Inflammatory macrophage (primary cell): ENCODE measurements at places on chromosomes 11 and 22.
A peak's percentile ranks its signal among the peaks of the same experiment; 100 is the strongest.

DNA sequence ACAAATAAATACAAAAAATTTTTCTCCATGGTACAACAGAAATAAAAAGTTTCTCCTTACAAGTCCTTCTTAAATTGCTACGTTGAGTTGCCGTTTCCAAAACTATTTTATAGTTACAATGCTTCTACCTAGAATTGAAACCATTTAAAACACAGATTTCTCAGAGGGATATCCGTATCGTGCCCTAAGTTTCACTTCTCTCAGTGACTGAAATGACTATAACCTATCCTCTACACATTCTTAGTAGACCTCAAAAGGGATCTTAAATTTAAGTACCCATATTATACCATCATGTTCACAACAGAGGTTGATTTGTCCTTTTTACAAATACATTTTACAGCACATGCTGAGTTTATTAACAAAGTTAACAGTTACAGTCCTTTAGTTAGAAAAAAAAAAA is 44.1 kb downstream of the USP28 start:
- no peak for DNase-seq

DNA sequence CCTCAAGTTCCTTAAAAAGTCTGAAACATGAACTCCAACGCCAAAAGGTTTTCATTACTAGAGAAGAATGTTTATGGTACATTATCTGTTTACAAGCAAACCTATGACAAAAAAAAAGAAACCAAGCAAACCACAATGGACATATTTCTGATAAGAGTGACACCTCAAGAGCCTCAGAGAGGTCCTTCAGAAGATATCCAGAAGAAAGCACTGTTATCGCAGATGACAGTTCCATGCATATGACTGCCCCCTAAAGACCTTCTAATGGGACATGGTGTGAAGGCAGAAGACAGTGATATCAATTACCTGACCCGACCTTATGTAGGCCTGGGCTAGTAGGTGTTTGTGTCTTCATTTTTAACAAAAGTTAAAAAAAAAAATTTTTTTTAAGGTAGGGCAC is 3.1 kb downstream of the HDHD5 start:
- peak; percentile 13 for DNase-seq

DNA sequence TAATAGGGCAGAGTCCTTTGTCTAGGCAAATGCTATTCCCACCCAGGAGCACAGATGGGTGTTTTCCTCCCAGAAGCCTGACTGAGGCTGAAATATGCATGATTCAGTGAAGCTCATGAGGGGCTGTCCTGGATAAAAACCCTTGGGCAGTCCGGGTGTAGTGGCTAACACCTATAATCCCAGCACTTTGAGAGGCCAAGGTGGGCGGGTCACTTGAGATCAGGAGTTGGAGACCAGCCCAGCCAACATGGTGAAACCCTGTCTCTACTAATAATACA is 48.6 kb upstream of the LMO2 start:
- no peak for DNase-seq

DNA sequence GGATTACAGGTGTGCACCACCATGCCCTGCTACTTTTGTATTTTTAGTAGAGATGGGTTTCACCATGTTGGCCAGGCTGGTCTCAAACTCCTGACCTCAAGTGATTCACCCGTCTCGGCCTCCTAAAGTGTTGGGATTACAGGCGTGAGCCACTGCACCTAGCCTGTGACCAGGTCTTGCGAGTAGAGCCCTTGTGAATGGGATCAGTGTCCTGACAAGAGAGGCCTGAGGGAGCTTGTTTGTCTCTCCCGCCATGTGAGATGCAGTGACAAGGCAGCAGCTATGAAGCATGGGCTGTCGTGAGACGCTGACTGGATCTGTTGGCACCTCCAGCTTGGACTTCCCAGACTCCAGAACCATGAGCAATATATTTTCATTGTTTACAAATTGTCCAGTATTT is 69.3 kb downstream of the LRRC32 start:
- no peak for DNase-seq

GRCh38 chr22:27100789-27101188 is 443.4 kb downstream of the MIAT start:
- no peak for DNase-seq

DNA sequence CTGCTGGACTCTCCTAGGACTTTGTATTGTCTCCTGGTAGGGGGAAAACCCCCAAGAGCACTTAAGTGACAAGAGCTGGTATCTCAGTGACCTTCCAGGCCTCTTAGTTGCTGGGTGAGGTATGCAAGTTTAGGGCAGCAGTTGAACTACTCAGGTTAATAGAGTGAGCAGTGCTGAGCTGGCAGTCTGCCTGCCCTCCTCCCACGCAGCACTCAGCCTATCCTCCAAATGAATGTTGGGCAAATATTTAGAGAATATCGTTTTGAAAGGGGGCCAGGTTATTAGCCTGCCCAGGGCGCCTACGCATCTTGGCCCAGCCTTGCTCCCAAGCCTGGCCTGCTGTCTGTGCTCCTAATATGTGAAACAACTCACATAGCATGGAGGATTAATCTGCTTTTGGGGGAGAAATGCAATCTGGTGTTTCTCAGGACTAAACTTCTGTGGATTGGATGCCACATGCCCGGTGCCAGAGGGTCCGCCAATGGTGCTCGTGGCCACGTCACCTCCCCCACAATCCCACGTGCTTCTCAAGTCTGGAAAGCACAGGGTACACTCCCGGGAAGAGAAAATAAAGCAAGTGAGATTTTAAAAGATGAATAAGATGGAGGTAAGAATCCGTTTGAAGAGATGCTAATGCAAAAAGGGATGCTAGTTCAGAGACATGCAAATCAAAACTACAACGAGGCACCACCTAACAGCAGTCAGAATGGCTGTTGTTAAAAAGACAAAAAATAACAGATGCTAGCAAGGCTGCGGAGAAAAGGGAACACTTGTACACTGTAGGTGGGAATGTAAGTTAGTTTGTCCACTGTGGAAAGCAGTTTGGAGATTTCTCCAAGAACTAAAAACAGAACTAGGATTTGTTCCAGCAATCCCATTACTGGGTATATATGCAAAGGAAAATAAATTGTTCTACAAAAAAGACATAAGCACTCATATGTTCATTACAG is 67.7 kb downstream of the SPON1 start:
- DNase-seq, result no peak

DNA sequence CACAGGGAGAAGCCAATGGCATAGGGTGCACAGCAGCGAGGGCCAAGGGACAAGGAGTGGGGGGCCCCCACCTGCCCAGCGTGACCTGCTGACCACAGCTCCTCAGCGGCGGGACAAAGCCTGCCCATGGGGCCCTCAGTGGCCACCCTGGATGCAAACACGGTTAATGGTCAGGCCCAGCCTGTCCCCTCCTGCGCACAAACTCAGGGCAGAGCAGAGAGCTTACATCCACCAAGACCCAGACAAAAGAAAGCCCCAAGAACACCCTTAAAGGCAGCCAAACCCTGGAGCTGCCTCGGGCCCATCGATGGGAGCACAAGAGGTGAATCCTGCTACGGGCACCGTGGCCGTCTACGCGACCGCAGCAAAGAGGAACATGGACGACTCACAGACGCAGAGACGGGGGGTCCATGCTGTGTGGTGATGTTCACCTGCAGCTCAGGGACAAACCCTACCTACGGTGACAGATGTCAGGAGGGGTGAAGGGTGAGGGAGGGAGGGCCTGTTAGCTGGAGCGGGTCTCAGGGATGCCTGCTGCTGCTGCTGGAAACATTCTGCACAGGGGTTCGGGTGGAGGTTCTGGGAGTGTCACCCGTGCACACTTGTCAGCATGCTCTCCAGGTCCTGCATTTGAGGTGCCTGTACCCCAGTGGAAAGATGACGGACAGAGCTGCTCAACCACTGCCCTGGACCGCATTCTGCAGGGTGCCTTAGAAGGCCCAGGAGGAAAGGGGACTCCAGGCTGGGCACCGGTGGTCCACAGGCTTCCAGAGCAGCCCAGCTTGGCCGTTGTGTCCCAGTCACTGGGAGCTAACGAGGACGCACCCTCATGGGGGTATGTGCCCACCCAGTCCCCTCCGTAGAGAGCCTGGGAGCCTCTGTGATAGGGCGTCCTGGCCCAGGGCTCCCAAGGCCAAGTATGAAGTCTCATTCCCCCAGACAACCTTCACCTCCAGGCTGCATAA is 11.6 kb downstream of the ASCL2 start:
- no peak for DNase-seq

DNA sequence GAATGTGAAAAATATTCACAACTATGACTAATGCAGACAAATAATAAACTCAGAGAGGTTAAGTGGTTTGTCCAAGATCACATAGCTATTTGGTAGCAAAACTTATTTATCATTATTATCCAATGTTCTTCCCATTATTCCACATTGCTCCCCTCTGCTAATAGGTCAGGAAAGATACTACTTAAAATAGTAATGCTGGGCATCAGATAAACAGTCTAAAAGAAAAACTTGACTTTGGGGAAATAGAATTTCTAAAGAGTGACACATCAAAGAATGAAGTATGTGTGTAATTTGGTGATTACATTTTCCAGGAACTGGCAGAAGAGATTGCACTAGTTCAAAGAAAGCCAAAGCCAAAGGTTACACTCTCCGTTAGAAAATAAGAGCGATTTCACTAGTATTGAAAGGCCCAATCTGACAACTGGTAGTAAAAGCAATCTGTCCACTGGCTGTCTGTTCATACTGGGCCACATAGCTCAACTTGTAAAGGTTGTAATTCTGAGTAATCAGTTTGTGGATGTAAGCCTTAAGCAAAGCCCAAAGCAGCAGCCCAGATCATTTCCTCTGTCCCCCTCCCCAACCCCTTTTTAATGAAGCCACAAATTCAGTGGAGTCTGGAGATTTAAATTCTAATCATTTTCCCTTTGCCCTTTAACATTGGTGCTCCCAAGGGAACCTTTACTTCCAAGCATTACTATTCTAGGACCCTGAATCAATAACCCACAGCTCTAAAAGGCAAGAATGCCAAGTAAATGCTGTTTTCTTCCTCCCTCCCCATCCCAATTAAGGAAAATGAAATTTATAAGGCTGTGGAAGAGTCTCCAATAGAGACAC is 283.5 kb downstream of the TTC28 start:
- peak; percentile 80 for DNase-seq

- no peak for DNase-seq
Observed at GRCh38 chr11:95230810-95231126, 234 bp downstream of the SESN3 start.

DNA sequence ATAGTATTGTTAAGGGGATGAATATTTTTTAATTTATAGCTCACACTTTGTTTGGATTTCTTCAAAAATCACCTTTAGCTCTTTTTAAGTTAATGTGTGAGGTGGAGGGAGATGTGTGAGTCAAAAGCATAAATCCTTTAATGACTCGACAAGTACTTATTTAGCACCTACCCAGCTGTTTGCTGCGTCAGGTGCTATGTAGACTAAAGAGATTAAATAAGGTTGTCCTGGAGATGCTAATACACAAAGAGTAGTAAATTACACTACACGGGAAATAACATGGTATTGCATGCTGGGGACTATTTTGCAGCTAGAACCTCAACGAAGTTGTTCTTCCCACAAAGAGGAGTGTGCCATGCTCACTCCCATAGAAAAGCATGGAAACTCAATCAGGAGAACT is 583.3 kb upstream of the TENM4 start:
- DNase-seq, result no peak

GRCh38 chr22:44390613-44390970 is 77.8 kb upstream of the SHISAL1 start:
- no peak for DNase-seq

DNA sequence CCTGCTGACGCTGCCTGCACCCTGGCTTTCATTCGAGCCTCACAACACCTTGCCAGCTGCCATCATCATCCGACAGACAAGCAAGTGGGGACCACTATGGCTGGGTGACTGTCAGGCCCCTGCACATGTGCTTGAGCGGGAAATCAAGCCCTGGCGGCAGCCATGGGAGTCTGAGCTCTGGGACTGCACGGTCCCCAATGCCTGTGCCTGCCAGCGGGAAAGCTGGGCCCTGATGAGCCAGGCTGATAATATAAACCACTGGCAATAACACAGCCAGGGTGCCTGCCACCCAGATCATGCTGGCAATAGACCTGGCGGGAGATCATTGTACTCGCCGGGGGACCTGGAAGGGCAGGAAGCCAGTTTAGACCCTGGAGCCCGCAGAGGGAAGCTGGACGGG is 2.5 kb downstream of the FGF3 start:
- no peak for DNase-seq

GRCh38 chr11:13339195-13340153 is 61.9 kb downstream of the BMAL1 start:
- DNase-seq, result no peak

- no peak for DNase-seq
Observed at GRCh38 chr11:35357923-35358322, 61.4 kb downstream of the SLC1A2 start.

GRCh38 chr22:48263791-48264351 is 1501.4 kb downstream of the TBC1D22A start:
- DNase-seq, result no peak

- DNase-seq, result no peak
Observed at GRCh38 chr22:39475902-39476301, 19.1 kb downstream of the MGAT3 start.

- DNase-seq, result no peak
Observed at GRCh38 chr11:94297985-94298576, 6.3 kb upstream of the IZUMO1R start.

DNA sequence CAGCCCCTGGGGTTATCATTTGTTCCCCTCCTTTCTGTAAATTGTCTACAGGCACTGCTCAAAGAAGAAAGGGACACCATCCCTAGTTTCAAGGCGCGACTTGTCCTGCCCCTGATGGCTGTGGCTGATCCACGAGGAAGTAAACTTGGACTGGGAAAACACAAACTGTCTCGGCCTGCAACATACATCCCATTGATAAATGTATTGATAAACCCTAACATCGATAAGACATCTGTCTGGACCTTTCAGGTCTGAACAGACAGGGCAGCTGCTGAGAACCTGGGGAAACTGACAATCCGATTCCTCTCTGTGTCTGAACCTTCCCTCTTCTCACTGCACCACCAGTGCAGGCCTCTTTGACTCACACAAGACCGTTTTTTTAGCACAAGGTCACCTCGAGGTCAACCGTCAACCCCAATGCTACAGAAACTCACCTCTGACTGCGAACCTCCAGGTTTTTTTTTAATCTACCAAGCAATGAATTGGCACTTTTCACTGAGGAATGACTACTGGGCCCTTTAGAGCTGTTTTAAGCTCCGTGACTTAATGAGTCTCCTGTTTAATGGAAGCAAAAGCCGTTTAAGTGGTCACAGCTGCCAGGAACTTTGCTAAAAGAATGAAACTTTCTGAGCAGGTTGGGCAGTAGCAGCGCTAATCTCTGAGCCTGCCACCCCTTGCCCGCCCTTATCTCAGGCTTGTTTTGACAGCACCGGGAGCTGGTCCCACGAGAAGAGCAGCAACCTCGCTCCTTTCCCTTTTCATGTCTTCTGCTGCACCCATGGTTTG is 203.8 kb upstream of the TMEM45B start:
- DNase-seq, result no peak

DNA sequence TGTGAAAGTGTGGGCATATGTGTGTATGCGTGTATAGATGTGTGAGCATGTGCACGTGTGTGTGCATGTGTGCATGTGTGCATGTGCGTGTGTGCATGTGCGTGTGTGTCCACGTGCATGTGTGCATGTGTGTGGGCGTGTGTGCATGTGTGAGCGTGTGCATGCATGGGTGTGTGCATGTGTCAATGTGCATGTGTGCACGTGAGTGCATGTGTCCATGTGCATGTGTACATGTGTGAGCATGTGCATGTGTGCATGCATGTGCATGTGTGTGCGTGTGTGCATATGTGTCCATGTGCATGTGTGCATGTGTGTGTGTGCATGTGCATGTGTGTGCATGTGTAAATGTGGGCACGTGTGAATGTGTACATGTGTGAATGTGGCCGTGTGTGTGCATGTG is 95.3 kb downstream of the ST3GAL4 start:
- DNase-seq, result no peak

- DNase-seq, result peak; percentile 62
Observed at GRCh38 chr11:121931748-121932352, 184.2 kb downstream of the BLID start.

GRCh38 chr11:971092-971690 is 45.5 kb downstream of the AP2A2 start:
- peak; percentile 7 for DNase-seq
